ENCODE measurements at places on chromosomes 5 and 9.

DNA sequence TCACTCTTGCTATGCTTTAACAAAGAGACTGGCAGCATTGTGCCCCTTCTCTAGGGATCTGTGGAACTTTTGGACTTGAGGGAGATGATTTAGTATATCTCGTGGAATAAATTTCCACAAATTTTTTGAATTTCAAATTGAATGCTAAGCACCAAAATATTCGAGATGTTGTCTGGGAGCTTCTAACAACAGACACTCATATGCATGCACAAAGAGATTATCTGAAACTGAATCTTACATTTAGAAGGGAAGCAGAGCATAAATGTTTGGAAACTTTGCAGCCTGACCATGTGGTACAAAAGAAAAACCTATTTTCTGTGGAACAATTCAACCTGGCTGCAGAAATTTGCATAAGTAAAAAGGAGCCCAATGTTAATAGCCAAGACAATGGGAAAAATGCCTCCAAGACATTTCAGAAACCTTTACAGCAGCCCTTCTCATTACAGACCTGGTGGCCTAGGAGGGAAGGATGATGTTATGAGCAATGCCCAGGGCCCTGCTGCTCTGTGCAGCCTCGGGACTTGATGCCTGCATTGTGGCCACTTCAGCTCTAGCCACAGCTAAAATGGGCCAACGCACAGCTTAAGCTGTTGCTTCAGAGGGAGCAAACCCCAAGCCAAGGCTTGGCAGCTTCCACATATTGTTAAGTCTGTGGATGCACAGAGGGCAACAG is 285.8 kb upstream of the FAM174A start:
- no peak for DNase-seq

GRCh38 chr5:68862560-68862959 is 231.3 kb upstream of the SLC30A5 start:
- no peak for DNase-seq

- DNase-seq: no peak
These were observed 31.4 kb upstream of the BRD3 start for GRCh38 chr9:134099123-134099761.

GRCh38 chr5:1299961-1300360 is 5.1 kb upstream of the TERT start:
- no peak for DNase-seq

- no peak for DNase-seq
These were observed 82.2 kb upstream of the RFX3 start for GRCh38 chr9:3608011-3608410.

- no peak for DNase-seq
These were observed 93.3 kb downstream of the PARP8 start for GRCh38 chr5:50759526-50760270.

DNA sequence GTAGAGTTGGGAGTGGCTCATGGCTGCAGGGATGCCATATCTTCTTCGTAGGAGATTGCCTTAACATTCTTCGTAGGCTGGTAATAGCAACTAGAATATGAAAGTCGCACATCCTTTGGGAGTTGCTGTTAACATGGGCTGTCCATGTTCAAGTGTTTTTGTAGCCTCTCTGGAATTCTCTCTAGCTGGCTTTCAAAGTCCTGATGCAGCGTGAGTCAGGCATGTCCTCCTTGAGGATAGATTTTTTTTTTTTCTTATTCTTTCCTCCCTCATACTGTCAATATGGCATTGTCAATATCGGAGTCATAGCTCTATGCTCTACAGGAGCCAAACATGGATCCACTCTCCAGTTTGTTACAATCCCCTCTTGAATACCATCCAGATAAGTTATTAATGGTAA is 494.8 kb upstream of the WWC1 start:
- DNase-seq: no peak

DNA sequence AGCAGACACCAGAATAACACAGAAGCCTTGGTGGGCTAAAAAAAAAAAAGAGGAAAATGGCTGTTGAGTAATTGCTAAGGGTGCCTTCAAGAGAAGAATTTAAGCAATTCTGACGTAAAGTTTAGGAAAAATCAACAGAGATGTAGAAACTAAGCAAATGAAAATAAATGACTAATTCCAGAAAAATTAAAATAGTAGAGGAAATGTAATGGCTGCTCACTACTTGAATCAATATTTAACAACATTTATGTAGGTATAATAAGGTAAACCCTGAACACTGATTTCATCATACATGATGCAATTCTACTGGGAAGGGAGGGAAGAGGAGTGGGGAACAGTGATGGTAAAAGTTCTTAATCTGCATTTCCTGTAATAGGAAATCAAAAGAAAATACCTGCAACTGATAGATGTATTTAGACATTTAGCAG is 41.4 kb downstream of the PUM3 start:
- no peak for DNase-seq

- no peak for DNase-seq
These were observed 29.8 kb downstream of the UGCG start for GRCh38 chr9:111926421-111926875.

- DNase-seq: no peak
These were observed 218.0 kb downstream of the FANCC start for GRCh38 chr9:95099321-95100070.

GRCh38 chr5:35373249-35373648 is 143.0 kb upstream of the PRLR start:
- DNase-seq: no peak

DNA sequence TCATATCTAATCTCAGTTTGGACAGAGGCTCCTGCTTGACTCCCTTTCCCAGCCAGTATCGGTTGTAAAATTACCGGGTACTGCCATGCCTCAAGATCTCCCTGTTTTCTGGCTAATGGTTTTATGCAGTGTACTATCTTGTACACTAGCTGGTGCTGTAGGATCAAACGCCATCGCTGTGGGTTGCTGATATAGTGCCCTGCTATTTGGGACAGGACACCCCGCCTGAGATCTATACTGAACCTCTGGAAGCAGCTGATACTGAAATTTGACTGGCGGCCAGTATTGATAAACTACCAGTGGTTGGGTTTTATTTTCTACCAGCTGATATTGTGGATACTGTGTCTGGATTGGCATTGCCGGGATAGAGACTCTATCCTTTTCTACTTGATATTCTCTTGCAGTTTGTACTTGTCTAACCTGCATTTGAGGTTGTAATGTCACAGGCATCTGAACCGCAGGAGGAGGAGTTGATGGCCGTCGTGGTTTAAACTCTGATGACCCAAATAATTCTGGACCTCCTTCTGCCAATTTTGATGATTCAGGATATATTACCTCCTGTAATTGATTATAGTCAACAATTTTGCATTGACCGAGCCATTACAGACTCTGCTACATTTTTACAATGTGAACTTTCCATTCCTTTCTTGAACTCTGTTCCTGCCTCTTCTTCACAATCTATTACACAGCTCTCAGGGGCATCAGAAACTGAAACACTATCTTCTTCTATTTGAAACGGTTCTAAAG is 112.5 kb upstream of the LARP1 start:
- DNase-seq: no peak

DNA sequence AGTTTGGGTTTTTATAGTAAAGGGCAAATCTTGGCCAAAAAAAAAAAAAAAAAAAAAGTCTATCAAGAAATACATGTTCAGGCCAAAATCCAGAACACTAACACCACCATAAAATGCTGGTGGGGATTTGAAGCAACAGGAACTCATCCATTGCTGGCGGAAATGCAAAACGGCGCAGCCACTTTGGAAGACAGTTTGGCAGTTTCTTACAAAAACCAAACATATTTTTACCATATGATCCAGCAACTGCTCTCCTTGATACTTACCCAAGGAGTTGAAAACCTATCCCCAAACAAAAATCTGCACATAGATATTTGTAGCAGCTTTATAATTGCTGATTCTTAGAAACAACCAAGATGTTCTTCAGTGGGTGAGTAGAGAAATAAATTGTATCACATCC is 153.1 kb upstream of the ACOT12 start:
- no peak for DNase-seq

DNA sequence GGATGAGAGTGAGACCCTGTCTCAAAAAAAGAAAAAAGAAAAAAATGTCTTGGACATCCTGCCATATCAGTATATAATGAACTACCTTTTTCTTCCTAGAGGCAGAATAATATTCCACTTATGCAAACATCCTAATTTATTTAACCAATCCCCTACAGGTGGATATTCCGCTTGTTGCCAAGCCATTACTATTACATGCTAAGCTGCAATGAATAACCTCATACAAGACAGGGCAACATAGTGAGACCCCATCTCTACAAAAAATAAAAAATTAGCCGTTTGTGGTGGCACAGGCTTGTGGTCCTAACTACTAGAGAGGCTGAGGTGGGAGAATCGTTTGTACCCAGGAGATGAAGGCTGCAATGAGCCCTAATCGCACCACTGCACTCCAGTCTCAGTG is 1.7 kb upstream of the AFF4 start:
- no peak for DNase-seq

- DNase-seq: no peak
These were observed 601.5 kb downstream of the ANXA1 start for GRCh38 chr9:73753171-73753570.

DNA sequence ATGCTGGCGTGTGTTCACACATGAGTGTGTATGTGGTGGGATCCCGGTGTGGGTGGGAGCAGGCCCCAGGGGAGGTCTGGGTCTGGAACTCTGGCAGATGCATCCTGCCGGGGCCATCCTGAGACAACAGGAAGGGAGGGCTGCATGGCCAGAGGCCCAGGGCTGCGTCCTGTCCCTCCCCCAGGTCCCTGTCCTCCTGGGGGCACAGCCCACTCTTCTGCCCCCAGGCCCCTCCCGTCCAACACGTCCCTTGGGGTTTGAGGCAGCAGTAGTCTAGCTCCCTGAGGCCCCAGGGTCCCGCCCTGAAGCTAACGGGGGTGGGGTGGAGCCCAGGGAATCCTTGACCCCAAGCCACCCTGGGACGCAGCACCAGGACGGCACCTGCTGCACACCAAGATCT is 16.6 kb downstream of the FLT4 start:
- DNase-seq: no peak
